ENCODE measurements at places on chromosomes 16 and 17.

- no peak for DNase-seq
These were observed 677 bp downstream of the SULT1A2 start for GRCh38 chr16:28596115-28596630.

GRCh38 chr16:31010585-31011325 is at the start of gene STX1B:
Gene STX1B, minus strand, starts transcription at chr16:31010638. Its CDS starts 242 bp downstream, at chr16:31010396.
- DNase-seq: no peak

- no peak for DNase-seq
These were observed 37.9 kb downstream of the SNX20 start for GRCh38 chr16:50643192-50643591.

DNA sequence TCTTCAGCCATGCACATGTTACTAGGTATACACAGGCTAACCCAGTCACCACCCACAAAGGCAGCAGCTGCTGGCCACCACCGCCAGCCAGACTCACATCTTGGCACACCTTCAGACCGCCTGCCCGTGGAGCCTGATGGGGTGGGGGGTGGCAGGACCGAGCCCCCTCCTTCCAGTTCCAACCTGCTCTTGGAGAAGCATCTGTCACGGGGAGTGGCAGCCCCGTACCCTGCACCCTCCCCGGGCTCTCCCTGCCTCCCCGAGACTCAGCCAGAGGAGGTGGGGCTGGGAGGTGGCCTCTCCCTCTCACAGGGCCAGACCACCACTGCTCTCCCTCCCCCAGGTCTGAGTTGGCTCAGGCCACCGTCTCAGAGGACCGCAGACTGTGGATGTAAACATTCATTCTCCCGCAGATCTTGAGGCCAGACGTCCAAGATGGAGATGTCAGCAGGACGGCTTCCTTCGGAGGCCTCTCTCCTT is 11.3 kb upstream of the RBFOX3 start:
- DNase-seq: no peak

DNA sequence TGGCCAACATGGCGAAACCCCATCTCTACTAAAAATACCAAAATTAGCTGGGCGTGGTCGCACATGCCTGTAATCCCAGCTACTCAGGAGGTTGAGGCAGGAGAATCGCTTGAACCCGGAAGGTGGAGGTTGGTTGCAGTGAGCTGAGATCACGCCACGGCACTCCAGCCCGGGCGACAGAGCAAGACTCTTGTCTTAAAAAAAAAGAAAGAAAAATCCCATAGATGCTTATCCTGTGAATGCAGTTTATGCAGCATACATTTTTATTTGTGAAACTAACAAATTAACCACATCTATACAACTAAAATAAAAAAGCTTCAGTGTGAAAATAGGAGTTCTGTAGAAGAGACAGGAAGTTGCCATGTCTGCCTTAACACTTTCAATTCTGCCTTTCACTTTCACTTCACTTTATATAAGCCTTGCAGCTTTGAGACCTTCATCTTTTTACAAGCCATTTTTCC is 7.1 kb downstream of the IGSF6 start:
- DNase-seq: peak; percentile 4

- no peak for DNase-seq
These were observed 1.4 kb downstream of the NOTUM start for GRCh38 chr17:81959362-81960129.

DNA sequence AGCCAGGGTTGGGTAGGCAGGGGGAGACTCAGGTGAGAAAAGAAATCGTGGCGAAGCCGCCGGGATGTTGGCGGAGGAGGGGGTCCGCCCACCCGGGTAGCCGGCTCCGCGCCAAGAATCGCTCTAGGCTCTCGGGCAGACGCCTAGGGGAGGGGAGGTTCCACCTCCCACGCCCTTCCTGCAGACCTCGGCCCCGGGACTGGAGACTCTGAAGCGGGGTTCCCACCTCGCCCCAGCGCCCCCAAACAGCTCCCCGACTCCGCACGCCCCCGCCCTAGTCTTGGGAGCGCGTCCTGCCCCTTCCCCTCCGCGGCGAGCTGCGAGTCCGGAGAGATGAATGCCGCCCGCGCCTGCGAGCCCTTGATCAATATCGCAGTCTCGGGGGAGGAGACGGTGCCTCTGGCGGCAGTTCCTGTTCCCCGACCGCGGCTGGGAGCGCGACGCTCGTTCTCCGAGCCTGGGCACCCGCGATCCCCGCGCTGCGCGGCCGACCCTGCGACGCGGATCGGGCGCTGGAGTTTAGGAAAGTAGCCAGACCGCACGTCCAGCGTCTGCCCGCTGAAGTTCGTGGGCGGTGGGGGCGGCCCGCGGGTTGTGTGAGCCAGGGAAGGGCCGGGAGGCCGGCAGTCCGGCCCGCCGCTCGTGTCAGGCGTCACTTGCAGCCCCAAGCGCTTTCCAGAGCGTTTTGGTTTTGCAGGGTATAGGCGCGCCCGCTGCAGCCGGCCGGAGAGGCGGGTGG is 790 bp downstream of the CRHR1 start:
- DNase-seq: no peak

DNA sequence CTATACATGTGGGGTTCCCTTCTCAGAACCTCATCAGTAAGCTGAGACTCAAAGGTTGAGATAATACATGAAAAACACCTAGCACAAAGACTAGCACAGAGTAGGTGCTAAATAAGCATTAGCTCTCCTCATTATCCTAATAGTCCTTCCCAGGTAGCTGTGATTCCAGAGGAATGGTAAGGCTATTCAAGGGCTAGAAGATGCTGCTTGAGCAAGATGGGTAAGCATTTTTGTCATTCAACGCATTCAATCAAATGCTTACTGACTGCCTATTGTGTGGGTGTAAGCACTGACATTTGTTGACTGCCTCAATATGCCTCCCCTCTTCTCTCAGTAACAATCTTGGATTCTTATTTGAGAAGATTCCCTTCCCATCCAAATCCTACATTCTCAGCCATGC is 4.0 kb downstream of the SUPT4H1 start:
- DNase-seq: no peak

DNA sequence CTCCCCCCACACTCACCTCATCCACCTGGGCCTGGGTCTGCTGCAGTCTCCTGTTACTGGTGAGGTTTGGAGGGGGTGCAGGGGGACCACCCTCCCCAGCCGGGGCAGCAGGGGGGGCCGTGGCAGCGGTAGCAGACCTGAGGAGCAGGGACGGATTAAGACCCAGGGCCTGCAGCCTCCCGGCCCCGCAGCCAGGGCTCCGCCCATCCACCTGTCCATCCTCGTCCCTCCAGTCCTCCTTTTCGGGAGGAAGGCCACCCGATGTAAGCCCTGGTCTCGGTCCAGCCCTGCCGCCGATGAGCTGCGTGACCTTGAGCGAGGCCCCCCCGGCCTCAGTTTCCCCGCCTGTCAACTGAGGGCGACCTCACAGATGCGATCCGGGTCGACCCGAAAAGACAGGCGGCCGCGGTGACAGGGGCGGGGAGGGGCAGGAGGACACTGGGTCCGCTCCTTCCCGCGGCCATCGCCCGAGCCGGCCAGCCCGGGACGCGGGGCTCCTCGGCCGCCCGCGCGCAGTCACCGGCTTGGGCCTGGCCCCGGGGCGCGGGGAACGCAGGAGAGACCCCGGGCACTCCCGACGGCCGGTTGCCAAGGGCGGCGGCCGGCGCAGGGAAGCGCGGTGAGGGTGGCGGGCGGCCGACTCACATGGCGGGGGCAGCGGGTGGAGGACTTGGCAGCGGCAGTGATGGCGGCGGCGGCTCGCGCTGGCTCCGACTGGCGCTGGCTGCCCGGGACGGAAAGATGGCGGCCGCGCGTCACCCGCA is at the start of gene VAMP2:
VAMP2 (minus strand) TSS at position 716 of the 764 bp plus-strand sequence; CDS start at position 647, 69 bp downstream.
- no peak for DNase-seq
